Thoracic aorta (tissue), 2 donors: ENCODE measurements at places on chromosomes 4 and X.

DNA sequence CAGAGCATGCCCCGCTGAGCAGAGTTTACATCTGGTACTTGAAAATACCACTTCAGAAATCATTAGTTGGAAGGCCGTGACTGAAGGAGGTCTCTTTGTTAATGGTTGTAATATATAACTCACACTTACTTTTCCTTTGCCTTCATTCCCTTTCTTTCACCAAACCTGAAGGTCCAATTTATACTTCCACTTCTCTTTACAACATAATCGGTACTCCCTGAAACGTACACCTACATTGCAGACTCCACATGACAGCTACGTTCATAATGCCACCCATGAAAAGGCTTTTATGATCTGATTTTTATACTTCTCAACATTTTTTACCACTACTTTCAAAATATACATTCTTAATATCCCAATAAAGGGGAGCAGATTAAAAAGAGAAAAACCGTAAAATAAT, 298.7 kb downstream of the C4orf33 start:
- no peak for DNase-seq

DNA sequence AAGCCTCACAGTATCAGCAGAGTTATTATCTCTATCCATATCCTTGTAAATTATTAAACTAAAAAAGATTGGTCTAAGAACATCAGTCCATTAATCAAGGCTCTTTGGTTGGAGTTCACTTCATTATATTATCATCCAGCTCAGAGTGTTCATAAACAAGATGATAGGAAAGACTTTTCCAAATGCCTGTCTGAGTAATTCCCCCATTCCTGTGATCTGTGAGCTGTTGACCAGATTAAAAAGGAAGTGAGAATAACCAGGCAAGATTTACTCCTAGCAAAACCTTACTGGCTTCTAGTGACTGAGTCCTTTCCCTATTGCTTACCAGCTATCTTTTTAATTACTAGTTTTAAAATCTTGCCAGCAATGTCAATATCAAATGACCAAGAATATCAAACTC, 14.9 kb downstream of the PKD2 start:
- DNase-seq, result no peak

DNA sequence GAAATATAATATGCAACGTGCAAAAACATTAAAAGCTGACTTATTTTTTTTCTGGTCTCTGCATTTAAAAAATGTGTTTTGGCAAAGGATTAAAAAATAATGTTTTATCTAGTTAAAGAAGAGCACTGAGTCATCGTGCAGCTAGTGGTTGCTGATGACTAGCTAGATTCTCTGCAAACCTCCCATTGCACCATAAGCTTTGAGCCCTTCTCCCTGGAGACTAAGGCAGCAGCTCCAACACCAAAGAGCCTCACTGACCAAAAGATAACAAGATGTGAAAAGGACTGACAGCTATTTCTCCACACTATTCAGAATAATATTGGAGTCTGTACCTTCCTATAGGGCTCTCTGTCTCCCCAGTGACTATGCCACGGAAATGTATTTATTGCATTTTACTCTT, 424.3 kb downstream of the SLITRK2 start:
- DNase-seq, result no peak

DNA sequence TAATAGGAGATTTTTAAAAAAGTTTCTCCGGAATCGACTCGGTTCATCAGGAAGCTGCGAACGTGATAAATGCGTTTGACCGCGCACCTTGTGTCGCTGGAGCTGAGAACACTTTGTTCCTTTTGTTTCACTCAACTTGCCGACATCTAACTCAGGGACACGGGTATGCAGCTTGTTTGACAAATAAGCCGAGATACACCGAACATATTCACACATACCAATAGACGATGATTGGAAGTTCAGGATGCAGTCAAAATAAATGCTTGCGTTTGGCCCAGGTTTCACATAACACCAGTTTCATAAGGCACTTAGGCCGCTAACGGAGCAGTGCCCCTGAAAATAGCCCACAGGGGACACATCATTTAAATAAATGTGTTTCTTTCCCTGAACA, 932 bp upstream of the SHISA3 start:
- no peak for DNase-seq

DNA sequence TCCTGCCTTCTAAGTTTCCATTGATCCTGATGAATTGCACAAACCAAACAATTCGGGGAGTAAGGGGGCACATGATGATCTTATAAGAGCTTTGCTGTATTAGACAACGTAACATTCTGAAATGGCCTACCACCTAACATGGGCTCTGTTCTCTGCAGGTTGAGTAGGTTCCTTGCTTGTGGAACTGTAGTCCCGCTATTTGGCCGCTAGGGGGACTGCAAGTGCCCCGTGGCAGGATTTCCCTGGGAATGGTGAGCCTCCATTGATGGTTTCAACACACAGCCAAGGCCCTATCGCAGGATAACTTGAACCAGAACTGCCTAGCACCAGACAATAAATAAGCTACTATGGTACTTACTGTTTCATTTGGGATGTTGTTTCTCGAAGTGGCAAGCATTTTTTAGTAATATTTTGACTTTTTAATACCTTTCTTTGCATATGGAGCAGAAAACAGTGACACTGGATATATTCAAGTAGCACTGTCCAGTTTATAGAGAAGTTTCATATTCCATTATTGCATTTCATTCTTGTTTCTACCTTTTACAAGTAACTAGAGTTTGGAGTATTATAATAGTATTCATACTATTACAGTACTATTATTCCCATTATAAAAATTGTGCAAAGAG, 11.9 kb downstream of the AR start:
- DNase-seq, result no peak

- DNase-seq, result no peak
These were observed 71.8 kb downstream of the NBDY start for GRCh38 chrX:56800801-56801200.

DNA sequence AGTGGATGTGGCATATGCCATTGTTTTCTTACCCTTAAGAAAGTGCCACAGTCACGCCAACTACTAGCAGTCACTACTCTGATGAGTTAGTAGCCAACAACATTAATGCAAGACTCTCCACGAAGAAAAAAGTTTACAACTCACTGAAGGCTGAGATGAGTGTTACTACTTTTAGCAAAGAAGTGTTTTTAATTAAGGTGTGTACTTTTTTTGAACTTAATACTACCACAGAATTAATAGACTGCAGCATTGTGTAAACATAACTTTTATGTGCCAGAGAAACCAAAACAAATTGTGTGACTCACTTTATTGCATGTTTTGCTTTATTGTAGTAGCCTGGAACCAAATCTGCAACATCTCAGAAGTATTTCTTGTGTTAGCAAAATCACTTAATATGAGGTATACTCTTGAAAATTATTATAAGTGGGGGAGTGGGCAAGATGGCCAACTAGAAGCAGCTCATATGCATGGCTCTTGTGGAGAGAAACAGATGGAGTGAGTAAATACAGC, 2.2 kb upstream of the UGT2B4 start:
- no peak for DNase-seq

- no peak for DNase-seq
These were observed 109.8 kb downstream of the LUZP4 start for GRCh38 chrX:115399306-115399705.

- no peak for DNase-seq
These were observed 5.8 kb downstream of the RPS4X start for GRCh38 chrX:72271091-72271788.

DNA sequence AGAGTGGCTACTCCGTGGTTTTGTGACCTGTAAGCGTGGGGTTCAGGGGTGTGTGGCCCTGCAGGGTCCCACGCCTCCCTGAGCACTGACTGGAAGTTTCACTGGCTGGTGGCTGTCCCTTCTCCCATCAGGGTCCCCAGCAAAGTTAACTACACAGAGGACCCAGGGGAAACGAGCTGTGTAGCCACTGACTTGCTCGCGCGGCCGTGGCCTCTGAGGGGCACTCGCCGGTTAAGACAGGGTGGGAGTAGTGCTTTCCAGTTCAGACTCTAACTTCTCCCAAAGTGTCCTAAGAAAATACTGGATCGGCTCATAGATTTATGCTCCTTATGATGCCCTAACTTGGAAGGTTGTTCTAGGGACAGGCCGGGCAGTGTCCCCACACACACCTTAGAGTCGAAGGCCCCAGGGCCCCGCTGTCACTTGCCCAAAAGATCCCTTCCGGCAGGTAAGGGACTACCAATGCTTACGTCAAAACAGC, 28.2 kb downstream of the NELFA start:
- no peak for DNase-seq

GRCh38 chrX:118864063-118864635, 40.5 kb downstream of the ZCCHC12 start:
- no peak for DNase-seq

DNA sequence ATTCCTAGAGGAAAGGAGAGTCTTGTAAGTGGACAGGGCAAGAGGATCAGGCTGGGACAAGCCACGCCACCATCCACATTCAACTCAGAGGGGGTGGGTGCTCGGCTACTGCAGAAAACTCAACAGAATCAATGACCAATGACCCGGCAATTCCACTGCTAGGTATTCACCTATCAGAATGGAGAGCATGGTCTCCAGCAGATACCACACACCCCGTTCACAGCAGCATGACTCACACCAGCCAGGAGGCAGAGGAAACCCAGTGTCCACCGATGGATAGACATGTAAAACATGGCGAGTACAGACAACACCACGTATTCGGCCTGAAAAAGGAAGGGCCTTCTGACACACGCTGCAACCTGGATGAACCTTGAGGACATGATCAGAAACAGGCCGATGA, 175.9 kb downstream of the AFAP1 start:
- DNase-seq, result no peak

DNA sequence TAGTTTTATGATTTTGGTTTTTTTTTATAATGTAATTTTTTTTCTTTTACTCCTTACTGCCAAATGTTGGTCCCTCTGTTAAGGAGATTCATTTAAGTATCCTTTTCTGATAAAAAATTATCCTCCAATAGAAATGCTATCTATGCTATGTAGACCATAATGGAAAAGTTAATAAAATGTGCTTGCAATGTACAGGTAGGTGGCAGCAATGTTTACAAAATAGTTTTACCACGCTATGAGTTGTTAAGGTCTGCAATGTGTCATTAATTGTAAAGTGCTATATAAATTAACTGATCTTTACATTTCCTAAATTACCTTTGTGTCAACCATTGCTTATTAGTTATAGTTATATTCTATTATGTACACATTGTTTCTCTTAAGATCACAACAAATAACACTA, 3.8 kb upstream of the CENPC start:
- DNase-seq, result no peak

- no peak for DNase-seq
These were observed 90.2 kb upstream of the SLITRK2 start for GRCh38 chrX:145727476-145727875.

DNA sequence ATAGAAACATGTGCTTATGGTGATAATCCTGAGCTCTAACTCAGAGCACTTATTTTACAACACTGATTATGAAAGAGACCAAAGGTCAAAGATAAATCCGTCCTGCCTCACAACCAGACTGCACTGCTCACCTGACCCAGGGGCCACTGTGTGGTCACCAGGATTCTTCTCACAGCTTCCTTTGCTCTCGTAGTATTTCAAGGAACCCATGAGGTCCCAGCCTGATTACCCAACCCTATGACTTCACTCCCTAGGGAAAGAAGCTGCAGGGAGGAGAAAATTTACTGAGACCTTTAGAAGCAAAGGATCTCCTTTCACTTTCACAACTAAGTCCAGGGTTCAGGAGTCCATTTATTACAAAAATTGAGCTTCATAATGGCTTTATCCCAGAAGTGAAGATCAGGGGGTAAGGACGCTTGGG, 9.6 kb downstream of the SLC25A5 start:
- no peak for DNase-seq

GRCh38 chr4:3287972-3288570, 4.8 kb upstream of the RGS12 start:
- no peak for DNase-seq

- no peak for DNase-seq
These were observed 22.0 kb downstream of the FLNA start for GRCh38 chrX:154352466-154352865.

DNA sequence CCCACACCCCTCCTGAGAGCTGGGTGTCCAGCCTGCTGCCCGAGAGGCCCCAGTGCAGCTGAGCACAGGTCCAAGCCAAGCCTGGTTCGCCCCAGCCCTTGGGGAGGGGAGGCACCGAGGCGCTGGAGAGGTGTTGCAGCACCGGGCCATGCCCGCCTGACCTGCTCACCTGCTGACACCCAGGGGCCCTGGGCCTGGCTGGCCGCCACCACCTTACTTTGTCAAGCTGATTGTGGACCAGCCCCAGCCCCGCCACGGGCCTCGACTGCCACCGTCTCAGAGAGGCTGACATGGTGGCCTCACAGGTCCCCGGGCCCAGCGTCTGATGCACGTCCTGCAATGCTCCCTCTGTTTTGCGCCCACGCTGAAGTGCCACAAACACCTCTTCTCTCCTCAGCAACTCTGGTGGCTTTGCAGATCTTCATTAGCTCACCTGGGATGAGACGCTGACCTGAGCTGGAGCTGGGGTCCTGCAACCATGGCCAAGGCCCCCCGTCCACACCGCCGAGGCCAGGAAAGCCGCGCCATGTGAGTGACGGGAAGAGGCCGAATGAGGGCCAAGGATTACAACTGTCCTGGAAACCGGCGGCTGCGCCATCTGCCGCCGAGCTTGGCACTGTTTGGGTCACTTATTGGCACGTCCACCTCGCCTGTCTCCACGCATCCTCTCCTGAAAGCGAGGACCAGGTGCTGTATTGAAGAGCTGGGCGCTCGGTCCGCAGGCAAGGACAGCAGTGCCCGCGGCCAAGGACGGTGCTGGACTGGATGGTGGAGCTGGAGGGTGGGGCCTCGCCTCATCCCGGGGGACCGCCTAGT, 7.6 kb downstream of the CPLX1 start:
- no peak for DNase-seq

DNA sequence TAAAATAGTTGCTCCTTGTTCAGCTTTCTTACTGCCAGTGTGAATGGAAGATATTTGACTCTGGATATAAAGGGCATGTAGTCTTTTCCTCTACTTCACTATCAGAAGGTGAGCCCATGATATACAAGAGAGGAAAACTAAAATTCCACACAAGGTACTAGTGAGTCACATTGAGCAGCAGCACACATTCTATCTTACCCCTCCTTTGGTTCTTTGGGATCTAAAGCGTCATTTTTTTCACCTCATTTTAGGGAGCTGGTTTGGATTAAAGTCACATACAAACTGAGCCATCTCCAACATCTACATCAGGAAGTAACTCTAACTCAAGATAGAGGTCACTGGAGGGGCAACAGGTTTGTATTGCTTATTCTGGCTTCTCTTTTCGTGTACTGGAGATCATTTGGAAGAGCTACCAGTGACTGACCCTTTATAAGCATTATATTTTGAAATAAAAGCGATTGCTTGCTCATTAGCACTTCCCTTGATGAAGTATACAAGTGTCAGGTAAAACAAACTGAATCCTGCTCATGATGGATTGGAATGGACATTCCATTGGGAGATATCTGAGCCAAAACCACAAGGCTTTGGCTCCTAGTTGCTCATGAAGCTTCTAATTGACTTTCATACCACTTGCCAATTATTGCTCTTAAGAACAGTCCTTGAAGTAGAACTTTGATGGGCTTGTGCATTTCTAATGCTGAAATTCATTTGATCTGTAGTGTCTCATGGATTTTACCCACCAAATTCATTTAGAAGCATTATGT, 124.1 kb downstream of the SPCS3 start:
- DNase-seq, result no peak

GRCh38 chr4:15651676-15652075, 3.5 kb downstream of the FBXL5 start:
- DNase-seq, result no peak

GRCh38 chr4:103497692-103498091, 222.1 kb downstream of the TACR3 start:
- DNase-seq, result no peak

GRCh38 chr4:146112389-146112788, 63.1 kb upstream of the LSM6 start:
- DNase-seq, result no peak

- no peak for DNase-seq
These were observed 17.6 kb downstream of the DYNLT3 start for GRCh38 chrX:37829721-37830120.
